ENCODE measurements at places on chromosomes 6 and 20. TPM values are rescaled to one million over a fixed set of nuclear protein-coding genes. Genes with fewer than 3 reads are reported as not detected.

DNA sequence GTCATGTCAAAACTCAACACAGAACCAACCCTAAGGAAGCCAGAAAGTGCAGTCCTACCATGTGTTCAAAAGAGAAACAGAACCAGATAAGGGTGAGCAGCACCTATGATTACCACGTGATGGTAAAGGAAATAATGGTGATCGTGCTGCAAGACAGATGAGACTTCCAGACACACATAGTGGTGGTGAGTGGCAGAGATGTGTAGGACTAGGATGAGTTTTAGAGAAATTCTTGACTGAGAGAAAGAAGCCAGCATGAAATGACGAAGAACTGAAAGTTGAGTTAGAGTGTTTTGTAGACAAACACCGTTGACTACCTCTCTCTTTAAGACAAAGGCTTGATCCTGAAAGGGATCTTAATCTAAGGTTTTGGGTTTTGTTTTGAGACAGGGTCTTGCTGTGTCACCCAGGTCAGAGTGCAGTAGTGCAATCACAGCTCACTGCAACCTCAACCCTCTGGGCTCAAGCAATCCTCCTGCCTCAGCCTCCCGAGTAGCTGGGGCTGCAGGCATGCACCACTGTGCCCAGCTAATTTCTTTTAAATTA, 10.6 kb upstream of the BTBD9 start:
- no peak for DNase-seq

DNA sequence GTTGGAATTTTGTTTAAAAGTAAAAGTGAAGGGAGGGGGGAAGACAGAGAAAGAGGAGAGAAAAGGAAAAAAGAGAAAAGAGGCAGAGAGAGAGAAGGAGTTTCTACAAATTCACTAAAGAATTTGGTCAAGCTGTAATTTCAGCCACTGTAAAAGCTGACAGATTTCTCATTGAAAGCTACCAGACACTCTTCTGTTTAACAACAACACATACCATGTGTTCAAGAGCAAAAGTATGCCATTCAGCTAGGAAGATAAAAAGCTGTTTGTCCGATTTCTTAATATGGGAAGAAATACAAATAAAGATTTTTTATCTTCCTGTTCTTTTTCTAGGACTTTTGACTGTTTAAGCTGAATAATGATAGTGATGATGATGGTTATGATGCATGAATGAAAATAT, 204.8 kb upstream of the RSPO3 start:
- no peak for DNase-seq

GRCh38 chr6:11618533-11618932, 81.0 kb downstream of the TMEM170B start:
- no peak for DNase-seq

DNA sequence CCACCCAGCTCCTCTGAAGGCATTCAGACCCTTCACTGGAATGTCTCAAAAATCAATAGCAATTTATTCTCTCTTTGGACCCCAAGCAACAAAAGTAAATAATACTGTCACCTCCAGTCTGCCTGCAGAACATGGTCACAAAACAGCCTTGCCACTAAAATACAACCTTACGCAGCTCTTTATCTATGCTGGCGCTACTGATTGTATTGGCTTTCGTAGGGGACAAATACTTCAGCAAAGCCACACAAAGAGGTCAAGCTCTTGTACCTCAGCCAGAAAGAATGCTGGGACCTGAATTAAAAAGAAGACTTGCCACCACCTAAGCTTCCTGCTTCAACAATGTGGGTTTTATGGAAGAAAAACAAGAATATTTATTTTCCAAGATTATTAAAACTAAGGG, 57.2 kb downstream of the PRKN start:
- DNase-seq, result no peak

DNA sequence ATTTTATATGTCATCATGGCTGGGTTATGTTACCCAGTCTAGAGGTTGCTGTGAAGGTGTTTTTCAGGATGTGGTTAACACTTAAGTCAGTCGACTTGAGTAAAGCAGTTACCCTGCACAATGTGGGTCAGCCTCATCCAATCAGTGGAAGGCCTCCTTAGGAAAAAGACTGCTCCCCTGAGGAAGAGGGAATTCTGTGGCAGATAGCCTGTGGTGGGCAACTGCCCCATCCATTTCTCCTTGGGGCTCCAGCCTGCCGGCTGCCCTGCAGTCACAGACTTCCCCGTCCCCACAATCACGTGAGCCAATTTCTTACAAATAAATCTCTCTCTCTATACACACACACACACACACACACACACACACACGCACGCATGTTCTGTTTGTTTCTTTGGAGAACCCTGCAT, 34.5 kb upstream of the MPC1 start:
- no peak for DNase-seq

TRMT6 gene
- 16.5 TPM for polyA plus RNA-seq

CST4 gene
- polyA plus RNA-seq, result not detected

BTNL2 gene
- 3.9 TPM for polyA plus RNA-seq

TSBP1 gene
- polyA plus RNA-seq, result 0.74 TPM

LY6G5C gene
- polyA plus RNA-seq, result 4.3 TPM

Data from renal pelvis (tissue), 12 donors.